ENCODE measurements at places on chromosomes 3 and 15.
A peak's percentile ranks its signal among the peaks of the same experiment; 100 is the strongest.

- no peaks in the 10 kb centered on the region for H3K36me3 ChIP-seq
- H3K27ac ChIP-seq: no peak overlapping the region
- no peak overlapping the region for H3K4me3 ChIP-seq
- peaks cover 6% of the 10 kb centered on the region for H3K27me3 ChIP-seq
- DNase-seq: no peak
Observed at GRCh38 chr3:70770650-70771049, 458.2 kb upstream of the MDFIC2 start.

DNA sequence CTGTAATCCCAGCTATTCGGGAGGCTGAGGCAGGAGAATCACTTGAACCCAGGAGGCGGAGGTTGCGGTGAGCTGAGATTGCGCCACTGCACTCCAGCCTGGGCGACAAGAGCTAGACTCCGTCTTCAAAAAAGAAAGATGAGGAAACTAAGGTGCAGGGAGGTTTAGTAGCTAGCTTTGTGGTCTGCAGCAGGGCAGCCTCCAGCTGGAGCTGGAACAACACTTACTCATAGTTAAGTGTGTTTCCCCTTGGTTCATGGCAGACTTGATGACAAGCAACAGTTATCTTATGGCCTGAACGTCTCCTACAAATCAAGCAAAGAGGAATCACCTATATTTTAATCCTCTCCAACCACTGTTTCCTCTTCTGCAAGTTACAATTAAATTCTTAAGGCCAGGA, 12.6 kb downstream of the KAT2B start:
- H3K27ac ChIP-seq: no peak overlapping the region
- H3K36me3 ChIP-seq: no peaks in the 10 kb centered on the region
- no peak overlapping the region for H3K4me3 ChIP-seq
- H3K27me3 ChIP-seq: no peaks in the 10 kb centered on the region
- DNase-seq: no peak

DNA sequence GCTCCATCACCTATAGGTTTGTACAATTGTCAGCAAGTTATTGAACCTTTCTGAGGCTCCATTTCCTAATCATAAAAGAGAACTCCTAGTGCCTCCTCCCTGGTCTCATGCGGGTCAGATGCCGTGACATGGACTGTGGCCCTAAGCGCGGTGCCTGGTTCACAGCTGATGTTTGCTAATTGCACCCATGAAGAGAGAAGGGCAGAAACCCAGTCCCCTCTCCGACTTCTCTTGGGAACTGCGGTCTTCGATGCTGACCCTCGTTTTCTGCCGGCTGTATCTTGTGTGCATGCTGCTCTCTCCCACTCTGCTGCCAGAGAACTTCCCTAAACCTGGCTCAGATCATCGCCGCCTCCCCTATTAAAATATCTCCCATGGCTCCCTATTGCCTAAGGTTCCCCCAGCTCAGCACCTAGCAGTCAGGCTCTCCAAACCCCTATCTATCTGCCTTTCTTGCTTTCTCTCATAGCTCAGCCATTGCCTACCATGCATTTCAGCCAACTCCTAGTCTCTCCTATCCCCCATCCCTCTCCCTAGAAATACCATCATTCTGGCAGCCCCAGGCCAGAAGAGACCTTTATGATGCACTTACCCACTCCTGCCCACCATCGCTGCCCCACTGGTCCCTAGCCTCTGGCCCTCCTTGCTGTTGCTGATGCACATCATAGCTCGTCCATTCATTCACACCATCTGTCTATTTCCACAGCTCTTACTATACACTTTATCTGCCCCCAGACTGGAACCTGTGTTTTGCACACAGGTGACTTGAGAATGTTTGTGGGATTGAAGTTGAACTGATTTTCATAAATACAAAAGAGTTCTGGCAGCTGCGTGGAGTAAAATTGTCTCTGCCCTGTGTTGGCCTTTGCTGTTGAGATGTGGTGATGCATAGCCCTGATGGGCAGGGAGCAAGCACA, 6.6 kb downstream of the ISG20 start:
- DNase-seq: no peak
- H3K4me3 ChIP-seq: no peak overlapping the region
- H3K36me3 ChIP-seq: no peaks in the 10 kb centered on the region
- H3K27ac ChIP-seq: no peak overlapping the region
- no peaks in the 10 kb centered on the region for H3K27me3 ChIP-seq

- no peaks in the 10 kb centered on the region for H3K27me3 ChIP-seq
- peaks cover 6% of the 10 kb centered on the region for H3K4me1 ChIP-seq
- no peak overlapping the region for H3K4me3 ChIP-seq
- peaks cover 37% of the 10 kb centered on the region for H3K36me3 ChIP-seq
- H3K27ac ChIP-seq: no peak overlapping the region
- DNase-seq: no peak
Observed at GRCh38 chr15:101718896-101719295, 5.4 kb downstream of the TARS3 start.

DNA sequence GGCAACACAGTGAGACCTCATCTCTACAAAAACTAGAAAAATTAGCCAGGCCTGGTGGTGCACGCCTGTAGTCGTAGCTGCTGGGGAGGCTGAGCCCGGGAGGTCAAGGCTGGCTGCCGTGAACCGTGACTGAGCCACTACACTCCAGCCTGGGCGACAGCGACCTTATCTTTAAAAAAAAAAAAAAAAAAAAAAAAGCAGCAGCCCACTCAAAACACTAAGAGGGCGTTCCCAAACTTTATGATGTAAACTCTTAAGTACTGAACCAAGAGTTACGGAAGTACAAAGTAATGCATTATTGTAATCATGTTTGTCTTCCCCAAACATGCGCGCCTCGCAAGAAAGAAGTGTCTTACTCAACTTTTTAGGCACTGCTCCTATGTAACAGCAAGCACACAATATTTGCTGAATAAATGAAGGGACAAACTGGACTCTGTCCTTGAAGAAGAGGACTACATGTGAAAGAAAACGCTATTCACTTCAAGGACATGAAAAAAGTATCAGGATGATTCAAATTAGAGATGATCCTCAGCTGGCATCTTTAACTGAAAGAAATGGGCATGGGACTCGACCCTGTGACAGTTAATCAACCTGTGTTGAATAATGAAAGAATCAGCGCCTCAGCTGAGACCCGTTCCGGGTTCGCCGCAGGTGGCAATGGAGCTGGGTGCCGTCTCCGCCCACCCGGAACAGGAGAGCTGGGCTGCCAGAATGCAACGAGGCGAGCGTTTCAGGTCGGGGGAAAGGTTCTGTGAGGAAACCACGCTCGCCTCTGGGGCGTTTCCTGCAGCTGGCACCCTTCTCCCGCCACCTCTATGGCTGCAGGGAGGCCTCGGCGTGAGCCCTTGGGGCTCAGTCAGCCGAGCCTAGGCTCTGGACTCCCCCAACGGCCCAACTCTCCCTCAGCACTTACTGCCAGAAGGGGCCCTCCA, 718 bp downstream of the SPG11 start:
- DNase-seq: no peak
- peak overlapping the region; percentile 98 for H3K4me3 ChIP-seq
- peaks cover 7% of the 10 kb centered on the region for H3K36me3 ChIP-seq
- peaks cover 16% of the 10 kb centered on the region for H3K4me1 ChIP-seq

All from mesothelial cell of epicardium (in vitro differentiated cells).